ENCODE measurements at places on chromosomes 2 and 18.

DNA sequence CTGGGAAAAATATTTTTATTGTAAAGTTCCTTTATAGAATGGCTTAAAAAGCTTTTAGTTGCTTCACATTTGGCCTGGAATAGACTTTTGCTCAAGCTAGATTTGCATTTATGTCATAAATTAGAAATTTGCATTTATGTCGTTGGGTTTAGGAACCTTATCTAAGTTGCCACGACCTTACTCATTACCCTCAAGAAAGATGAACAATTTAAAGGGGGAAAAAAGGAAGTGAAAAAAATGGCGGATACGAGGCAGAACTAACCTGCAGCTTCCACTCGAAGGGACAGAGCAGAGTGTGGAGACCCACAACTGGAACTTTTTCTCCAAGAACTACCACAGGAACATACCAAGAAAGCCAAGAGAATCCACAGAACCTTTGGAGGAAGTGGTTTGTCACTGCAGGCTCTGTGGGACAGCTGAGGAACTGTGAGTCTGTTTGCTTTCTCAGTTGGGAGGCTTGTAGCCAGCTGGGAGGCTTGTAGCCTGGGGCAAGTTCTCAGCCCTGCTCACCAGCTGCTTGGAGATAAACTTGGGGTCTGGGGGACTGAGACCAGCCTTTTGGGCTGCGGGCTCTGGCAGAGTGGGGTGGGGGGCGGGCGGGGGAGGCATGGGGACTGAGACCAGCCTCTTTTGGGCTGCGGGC, 349.9 kb upstream of the MEIS1 start:
- DNase-seq = no peak

DNA sequence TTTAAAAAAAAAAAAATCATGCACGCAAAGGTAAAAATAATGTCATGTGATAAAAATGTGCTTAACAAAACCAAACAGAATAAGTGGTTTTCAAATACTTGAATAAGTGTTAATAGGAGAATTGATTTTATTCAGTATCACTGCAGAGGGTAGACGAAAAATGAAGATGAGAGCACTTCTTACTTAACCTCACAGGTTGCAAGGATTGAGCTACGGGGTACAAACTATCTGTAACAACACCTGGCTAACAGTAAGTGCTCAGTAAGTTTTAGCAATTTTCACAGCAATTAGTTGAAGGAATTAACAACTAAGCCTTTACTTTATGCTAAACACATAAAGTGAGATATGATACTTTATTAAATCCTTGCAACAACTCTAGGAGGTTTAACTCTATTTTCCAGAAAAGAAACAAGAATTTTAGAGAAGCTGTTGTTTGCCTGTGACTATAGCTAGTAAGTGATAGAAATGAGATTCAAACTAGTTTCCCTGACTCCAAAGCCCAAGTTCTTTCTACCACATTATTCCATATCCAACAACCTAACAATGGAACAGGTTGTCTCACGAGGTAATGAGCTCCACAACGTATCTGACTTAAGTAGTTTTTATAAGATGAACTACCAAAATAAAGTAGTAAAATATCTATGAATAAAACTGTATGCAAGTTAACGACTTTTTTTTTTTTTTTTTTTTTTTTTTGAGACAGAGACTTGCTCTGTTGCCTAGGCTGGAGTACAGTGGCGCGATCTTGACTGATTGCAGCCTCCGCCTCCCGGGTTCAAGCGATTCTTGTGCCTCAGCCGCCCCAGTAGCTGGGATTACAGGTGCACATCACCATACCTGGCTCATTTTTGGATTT, 4.7 kb downstream of the PRKD3 start:
- DNase-seq = no peak

DNA sequence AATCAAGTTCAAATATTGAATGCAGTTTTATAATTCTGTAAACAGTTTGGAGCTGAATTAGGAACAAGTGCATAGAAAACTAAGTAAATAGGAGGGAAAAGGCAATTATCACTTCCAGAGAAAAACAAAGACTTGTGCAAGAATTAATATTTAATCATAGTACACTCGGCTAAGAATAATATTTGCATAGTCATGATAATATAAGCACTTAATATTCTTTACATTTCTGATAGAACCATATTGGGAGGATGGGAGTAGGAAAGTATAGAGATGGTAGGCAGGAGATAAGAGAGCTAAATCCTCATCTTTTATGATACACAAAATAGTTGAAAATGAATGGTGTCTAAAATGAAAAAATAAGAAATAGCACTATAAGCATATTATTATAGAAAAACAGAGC, 27.4 kb upstream of the TNFAIP6 start:
- DNase-seq = no peak

DNA sequence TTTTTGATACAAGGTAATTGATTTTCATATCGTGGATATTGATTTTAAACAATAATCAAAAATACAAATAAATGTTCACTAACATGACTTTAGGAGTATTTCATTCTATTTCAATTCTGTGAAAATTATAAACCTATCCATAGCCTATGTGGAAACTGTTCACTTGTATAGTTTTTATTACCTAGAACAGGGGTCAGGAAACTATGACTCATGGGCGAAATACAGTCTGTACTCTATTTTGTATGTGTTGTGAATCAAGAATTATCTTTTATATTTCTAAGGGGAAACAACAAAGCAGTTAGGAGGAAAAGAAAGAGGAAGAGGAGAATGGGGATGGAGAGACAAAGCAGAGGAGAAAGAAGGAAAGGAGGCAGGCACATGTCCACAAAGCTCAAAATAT, 181.7 kb upstream of the VRK2 start:
- DNase-seq = no peak

- DNase-seq = no peak
Observed at GRCh38 chr2:189659734-189660133, 1.5 kb upstream of the ASNSD1 start.

GRCh38 chr2:197261808-197262226, 48.8 kb downstream of the ANKRD44 start:
- DNase-seq = no peak

DNA sequence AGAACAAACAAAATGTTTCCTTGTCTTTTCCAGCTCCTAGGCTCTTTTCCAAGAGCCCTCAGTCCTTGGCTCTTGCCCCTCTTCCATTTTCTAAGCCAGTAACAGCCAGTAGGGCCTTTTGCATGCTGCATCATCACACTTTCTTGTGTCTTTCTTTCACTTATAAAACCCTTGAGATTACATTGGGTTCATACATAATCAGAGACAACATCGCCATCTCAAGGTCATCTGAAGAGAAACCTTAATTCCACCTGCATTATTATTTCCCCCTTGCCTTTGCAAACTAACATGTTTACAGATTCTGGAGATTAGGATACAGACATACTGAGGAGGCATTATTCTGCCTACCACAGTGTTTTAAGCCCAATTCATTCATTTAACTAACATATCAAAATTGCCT, 697.3 kb downstream of the TRIB2 start:
- no peak for DNase-seq

- DNase-seq = no peak
Observed at GRCh38 chr2:187964746-187965145, 326.9 kb upstream of the GULP1 start.

GRCh38 chr2:99960291-99960690, 182.1 kb downstream of the AFF3 start:
- DNase-seq = no peak

DNA sequence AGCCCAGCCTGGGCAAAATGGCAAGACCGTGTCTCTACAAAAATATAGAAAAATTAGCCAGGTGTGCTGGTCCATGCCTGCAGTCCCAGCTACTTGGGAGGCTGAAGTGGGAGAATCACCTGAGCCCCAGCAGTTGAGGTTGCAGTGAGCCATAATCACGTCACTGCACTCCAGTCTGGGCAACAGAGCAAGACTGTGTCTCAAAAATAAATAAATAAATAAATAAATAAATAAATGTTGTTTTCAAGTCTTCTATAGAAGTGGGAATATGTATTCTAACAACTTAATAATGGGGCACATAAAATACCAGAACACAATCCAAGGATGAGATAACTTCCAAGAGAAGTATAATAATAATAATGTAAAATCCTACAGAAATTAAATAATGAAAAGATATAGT, 23.9 kb downstream of the ATAD2B start:
- DNase-seq = no peak

DNA sequence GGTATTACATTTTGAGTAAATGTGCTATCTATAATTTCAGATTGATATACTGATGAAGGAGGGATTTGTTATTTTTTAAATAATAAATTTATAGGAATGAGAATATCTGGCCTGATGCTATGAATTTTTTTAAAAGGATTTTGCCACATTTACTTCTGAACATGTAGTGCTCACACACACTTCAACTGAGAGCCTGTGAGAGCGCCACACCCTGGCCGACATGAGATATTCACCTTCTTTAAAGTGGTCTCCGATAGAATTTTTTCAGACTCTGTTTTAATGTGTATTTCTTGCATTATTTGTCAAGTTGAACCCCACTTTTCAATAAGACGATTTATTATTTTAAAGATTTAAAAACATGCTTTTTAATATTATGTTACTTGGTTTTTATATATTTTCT, 813.3 kb downstream of the DCC start:
- DNase-seq = no peak
